Kidney glomerular epithelial cell (primary cell): ENCODE measurements at places on chromosomes 2 and 18.

- no peak for DNase-seq
These were observed 160.0 kb upstream of the GCFC2 start for GRCh38 chr2:75870651-75871137.

- no peak for DNase-seq
These were observed 2.8 kb downstream of the GAREM2 start for GRCh38 chr2:26175466-26176278.

DNA sequence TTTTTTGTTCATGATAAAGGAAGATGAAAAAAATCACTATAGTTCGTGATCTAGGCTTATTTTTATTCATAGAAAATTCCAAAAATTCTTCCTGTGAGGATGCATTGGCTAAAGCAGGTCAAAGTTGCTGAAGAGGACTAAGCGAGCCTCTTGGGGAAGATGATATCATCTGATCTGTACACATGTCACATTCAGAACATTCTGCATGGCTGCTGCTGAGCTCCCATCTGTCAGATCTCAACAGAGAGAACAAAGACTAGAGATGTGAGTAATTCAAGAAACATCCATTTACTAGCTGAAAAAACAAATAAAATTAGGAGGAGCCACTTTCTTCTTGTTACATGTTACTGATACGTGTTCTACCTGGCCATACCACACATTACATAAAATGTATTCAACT is 518.6 kb upstream of the FSIP2 start:
- DNase-seq: peak; percentile 33

DNA sequence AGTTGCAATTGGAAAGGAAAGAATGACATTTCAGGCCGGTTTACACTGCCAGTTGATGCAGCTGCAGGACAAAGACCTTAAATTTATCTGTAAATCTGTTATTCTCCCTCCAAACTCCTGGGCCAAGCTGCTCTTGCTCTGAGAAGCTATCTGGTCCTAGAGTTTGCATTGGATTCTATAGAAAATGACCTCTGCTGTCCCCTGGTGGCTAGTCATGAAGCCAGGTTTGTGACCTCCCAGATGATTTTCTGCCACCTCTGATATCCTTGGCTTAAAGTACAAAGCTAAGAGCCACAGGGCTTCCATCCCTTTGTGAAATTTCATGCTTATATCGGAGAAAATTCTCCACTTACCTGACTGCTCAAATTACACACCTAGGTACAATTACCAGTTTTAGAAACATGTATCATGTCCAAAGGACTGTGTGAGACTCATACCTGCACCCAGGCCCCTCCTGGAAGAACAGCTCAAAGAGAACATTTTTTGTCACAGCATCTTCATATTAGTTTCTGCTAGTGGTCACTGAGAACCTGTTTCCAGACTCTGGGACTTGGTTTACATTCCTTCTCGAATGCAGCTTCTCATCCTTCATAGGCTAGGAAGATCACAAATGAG is 28.9 kb upstream of the IER3IP1 start:
- DNase-seq: peak; percentile 39

- peak; percentile 83 for DNase-seq
These were observed 83.9 kb downstream of the STPG4 start for GRCh38 chr2:47070920-47071824.

- no peak for DNase-seq
These were observed 585.0 kb downstream of the SUCLG1 start for GRCh38 chr2:83874066-83874465.

GRCh38 chr18:3720159-3720558 is 270.2 kb downstream of the TGIF1 start:
- DNase-seq: no peak

- DNase-seq: no peak
These were observed 12.2 kb downstream of the LPIN1 start for GRCh38 chr2:11758647-11759046.

GRCh38 chr18:51196118-51196810 is 1.2 kb downstream of the MEX3C start:
- no peak for DNase-seq

DNA sequence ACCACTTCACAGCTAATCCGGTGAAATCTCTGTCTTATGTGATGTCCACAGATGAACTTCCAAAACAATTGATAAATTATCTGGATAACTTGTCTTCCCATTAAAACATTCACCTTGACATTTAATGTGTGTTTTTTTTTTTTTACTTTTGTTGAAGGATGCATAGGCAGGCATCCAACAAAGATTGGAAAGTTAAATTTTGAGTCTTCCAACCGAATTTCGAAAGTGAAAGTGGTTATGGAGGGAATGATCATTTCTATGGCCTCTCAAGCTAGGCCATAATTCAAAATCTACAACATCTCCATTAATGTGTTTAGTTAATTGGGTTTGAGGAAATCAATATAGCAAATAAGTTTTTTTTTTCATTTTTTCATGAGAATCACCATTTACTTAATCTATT is 1495.5 kb upstream of the ACVR2A start:
- DNase-seq: no peak

GRCh38 chr18:41731884-41732283 is 223.2 kb upstream of the PIK3C3 start:
- no peak for DNase-seq

GRCh38 chr2:227881866-227882517 is 10.6 kb downstream of the DAW1 start:
- DNase-seq: no peak

DNA sequence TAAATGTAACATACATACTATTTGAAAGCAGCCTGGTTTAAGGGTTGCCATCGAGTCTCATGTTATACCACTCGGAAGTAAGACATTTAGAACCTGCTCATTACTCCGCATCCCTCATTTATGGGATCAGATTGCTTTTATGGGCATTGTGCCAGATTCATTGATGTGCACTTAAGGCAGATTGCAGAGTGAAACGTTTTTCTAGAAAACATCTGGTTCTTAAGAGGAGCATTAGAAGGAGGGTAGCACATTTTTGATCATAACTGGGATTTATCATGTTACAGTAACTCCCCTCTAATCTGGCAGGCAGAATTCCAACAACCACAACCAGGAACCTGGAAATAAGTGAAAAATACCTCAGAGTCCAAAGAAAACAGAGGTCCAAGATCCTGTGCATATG is 74.2 kb upstream of the GALNT3 start:
- no peak for DNase-seq

DNA sequence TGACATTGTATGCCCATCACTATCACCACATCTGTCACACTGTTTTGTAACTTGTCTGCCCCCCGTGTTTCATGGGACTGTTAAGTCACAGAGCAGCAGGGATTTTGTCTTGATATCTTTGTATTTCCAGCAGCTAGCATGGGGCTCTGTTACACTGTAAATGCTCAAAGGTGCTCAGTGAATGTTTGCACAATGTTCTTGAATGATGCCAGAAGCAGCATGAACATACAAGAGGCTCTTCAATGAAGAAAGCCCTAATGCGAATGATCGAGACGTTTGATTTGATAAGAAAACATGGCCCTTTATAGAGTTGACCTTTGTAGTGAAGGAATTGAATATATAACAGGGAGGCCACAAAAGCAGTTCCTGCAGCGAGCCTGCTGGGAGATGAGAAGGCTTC is 120.9 kb upstream of the TTC39C start:
- no peak for DNase-seq

DNA sequence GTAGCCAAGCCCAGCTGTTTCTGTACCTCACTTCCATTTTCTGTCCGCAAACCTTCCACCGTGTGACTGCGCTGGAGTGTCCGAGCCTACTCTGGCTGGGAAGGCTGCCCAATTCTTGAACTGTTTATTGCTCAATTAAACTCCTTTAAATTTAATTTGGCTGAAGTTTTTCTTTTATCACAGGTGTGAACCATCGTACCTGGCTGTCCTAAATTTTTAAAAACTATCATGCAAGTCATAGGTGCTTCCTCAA is 6.2 kb upstream of the RNU2-63P start:
- no peak for DNase-seq

DNA sequence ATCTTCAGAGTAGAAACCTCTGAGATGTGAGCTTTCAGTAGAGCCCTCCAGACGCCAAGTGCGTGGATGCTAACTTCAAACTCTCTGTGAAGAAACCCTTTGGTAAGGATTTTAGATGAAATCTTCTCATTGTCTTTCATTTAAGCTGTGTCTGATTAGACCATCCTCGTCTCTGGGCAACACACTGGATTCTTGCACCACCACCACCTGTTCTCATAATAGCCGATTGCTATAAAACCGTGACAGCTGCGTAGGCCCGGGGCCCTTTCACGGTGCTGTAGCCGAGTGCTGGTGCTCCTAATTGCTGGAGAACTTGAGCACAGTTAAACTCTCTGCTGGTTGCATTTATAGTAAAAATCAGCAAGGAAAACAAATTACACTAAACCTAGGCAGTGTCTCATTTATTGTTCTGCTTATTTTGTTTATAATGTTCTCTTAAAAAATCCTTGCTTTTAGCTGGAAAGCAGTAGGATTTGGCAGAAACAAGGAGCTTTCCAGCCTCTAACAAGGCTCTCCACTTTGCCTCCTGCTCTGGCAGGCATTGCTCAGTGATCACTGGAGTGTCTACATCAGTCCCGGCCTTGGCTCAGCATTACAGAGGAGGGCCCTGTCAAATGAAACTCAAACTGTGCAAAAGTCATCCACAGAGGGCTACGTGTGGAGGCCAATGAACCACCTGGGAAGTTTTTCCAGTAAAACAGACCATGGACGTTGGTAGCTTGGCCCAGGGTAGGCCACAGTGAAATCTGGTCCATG is 40.9 kb upstream of the MBP start:
- DNase-seq: no peak

GRCh38 chr2:36393738-36394256 is 38.2 kb downstream of the CRIM1 start:
- DNase-seq: no peak

DNA sequence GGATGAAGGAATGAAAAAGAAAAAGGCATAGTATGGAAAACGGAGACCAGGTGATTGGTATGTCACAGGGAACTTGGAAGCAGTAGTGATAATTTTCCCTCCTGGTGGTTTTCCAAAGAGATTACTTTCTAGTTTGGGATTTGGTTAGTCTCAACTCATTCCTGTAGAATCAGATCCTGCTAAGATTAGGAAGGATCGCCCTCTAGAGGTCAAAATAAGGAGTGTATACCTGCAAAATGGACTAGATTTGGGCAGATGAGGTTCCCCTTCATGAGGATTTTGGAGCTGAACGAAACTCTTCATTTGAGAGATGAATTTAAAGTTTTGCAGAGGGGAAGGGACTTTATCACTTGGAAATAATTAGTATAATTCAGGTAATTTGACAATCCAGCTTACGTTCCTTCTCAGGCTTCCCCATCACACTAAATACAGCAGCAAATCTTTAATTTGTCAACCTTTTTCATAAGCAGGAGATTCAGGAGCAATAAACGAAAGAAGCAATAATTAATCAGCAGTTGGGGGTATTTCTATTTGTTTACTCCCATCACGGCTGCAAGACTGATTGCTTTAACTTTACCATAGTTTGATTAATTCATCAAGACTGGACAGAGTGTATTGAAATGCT is 65.2 kb downstream of the CCDC195 start:
- peak; percentile 65 for DNase-seq

DNA sequence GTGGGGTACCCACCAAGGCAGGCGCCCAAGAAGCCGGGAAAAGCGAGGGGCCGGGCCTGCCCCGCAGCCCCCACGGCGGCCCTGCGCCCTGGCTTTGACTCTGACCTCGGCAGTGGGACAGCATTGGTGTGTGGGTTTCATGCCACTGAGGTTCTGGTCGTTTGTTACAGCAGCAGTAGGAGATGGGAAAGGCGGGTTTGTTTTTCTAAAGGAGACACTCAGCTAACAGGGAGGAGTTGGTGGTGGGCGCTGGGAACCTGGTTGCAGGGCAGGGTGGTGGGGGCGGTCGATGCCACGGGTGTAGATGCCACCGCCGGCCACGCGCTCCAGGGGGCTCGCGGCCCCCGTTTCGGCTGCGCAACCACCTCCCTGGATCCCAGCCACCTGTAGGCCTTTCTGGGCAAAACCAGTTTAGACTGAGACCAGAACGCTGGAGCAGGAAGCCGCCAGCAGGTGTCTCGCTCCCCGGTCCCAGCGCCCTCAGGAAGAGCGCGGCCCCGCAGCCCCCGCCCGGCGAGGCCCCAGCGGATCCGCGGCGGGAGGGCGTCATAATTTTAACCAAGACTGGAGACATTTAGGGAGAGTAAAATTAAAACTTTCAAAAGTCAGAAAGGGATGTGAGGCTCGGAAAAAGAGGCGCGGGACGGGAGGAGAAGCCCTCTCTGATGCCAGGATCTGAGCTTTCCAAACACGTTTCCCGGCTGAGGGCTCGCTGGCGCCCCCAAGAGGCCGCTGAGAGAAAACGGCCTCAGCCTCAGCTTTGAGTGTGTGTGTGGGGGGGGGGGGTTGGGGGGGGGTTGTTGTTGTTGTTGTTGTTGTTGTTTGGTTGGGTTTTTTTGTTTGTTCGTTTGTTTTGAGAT is 17.4 kb downstream of the CIDEA start:
- DNase-seq: peak; percentile 64

GRCh38 chr18:21064347-21064746 is 47.3 kb downstream of the ROCK1 start:
- peak; percentile 12 for DNase-seq

DNA sequence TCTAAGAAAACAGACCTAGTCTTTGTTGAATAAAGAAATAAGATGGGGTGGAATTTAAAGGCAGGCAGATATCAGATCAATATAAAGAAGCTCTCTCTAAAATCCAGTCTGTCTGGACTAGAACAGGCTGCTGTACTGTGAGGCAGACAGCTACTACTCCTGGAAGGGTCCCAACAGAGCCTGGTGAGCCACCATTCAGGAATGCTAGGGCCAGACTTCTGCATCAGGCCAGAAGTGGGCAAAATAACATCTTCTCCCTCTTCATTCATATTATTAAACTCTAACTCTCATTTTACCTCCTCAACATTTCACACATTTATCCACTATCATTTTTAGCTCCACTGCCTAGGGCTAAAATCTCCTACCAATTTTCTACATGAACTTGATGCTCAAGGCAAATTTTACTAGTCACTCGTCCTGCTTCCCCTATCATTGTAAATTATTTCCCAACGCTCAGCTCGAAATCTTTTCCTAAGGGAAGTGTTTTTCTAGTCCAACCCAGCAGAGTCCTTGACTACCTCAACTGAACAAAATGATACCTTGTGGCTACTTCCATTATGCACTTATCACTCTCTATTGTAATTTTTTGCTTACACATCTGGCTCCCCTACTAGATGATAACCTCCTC is 45.2 kb upstream of the GLS start:
- peak; percentile 81 for DNase-seq

- DNase-seq: no peak
These were observed 621.1 kb downstream of the STK39 start for GRCh38 chr2:167626301-167626700.

DNA sequence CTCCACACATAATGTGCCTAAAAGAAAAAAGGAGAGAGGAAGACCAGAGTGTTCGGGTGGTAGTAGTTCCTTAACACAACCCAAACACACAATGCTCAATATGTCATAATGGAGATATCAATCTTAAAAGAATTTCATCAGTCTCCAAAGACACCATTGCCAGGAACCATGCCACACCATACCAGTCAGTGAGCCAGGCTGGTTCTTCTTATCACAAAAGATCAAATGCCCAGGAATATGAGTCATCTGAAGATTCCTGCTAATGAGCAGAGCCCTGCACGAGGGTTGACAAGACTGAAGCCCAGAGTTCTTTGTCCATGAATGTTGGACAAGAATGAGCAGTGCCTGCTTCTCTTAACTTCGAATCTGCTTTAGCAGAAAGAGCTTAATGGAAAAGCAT is 262.3 kb downstream of the ZNF516 start:
- no peak for DNase-seq

GRCh38 chr2:219675221-219675620 is 47.8 kb downstream of the SLC4A3 start:
- DNase-seq: no peak
